ENCODE measurements at places on chromosomes 11 and 22.

- DNase-seq = no peak
These were observed 34.6 kb upstream of the PPP6R3 start for GRCh38 chr11:68425866-68426380.

DNA sequence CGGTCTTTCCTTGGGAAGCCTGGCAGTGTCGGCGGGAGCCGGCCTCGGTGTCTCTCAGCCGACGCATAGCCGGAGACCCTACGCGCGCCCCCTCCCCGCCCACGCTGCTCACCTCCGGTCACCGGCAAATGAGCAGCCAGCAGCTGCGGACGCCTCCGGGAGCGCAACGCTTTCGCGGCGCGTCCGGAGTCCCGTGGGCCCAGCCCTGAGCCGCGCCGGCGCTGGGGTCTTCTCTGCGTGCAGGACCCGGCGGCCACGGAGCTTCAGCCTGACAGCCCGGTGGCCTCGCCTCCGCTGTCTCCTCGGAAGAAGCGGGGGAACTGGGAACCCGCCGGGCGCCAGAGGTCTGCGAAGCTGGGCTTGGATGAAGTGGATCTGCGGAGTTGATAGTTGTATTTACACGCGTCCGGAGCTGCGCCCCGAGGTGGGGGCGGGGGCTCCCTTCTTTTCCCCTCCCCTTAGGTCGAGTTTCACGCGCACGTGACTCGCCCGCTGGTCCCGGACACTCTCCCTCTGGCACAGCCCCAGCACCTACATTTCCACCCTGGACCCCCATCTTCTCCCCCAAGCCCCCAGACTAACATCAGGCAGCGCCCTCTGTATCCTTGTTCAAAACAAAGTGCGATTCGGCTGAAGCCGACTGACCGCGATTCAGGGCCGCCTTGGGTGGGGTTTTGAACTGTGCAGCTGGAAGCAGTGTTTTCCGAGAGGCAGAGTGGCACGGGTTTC, at the start of gene SLC43A1:
TSS of gene SLC43A1 (minus strand) at position 371 of the 729 bp plus-strand sequence. CDS start 1,591 bp downstream, outside the sequence.
- no peak for DNase-seq

GRCh38 chr11:68904248-68904847, 657 bp downstream of the IGHMBP2 start:
- no peak for DNase-seq

DNA sequence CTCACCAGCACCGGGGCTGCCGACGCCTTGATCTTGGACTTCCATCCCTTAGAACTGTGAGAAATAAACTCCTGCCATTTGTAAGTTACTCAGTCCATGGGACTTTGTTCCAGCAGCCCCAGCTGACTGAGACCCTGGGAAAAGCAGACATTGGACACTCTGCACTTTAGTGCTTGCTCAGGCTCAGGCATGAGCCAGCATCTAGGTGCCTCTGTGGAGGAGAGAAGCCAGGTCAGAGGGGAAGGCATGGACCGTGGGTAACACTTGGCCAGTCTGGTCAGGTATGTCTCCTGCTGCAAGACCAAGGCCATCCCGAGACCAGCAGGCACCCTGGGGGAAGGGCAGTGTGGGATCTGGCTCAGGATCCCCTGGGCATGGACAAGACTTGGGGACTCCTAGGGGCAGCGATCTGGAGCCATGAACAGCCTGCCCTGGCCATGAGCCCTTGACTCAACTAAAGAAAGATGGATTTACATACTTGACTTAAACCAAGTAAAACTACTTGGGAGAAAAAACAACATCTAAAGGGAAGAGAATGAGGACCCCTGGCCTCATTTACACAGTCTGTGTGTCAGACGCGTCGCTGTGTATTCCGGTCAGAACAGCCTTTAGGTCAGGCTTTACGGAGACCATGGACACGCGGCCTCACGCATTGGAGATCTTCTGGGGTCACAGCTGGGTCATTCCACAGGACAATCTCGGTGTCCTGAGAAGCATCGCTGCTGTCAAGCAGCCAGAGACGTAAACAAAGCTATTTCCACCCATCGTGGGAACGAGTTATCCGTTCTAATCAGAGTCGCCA, 497.1 kb downstream of the BRD1 start:
- no peak for DNase-seq

DNA sequence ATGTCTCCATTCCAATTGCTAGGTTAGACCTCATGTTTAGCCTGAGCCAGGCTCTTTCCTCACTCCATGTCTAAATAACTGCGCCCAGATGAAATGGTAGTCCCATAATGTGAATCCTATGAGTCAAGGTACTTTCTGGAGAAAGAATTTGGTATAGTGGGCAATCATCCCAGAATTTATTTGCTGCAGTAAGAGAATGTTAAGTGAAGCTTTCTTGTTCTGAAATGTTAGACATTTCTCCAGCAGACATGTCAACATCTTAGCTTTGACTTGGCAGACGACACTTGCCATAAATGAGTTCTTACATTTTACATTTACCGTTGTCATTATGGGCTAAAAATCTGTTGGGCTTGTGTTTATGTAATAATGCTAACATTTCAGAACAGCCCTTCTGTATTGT, 165.2 kb downstream of the PGR start:
- DNase-seq = no peak

DNA sequence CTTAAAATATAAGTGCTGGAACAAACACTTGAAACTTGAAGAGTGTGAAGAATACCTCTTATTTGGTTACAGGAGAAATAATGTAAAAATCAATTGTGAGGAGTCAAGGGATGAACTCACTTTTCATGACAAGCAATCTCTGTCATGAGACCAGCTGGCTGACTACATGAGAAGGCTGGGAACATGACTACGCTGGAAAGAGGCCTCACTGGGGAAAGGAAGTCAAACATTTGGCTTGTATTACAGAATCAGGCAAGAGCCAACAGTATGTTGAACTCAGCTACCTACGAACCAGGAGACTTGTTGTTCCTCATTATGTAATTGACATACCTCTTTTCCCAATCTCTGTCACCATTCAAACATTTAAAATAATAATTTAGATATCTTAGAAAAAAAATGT, 14.4 kb downstream of the DCDC1 start:
- DNase-seq = no peak

GRCh38 chr11:123384116-123384515, 46.0 kb upstream of the GRAMD1B start:
- DNase-seq = no peak

GRCh38 chr11:89660234-89660633, 49.9 kb upstream of the TRIM77 start:
- no peak for DNase-seq

DNA sequence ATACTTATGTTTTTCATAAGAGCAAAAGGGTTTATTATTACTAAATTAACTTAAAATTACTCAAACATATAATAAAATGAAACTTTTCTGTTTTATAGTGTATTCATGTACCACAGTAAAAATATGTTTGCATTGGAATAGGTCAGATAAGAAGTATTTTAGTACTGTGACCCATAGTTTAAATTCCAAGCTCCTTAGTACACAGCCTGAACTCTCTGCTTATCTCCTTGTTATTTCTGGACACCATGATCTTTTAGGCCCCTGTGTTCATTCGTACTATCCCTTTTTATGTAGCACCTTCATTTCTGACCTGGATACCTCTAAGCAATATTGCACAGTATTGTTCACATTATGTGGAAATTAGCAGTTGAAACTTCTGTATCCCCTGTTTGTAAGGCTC, 296.7 kb upstream of the SYN3 start:
- DNase-seq = no peak

GRCh38 chr11:41309111-41309522, 150.3 kb downstream of the LRRC4C start:
- no peak for DNase-seq

- DNase-seq = no peak
These were observed 1194.9 kb downstream of the BRD1 start for GRCh38 chr22:48632646-48633246.

GRCh38 chr22:19177164-19178064, 1.1 kb downstream of the SLC25A1 start:
- no peak for DNase-seq

- no peak for DNase-seq
These were observed 696.3 kb downstream of the DLG2 start for GRCh38 chr11:84930863-84931262.

- DNase-seq = no peak
These were observed 170.0 kb downstream of the LRRC4C start for GRCh38 chr11:41289408-41289807.

GRCh38 chr11:5204787-5205186, 4.3 kb upstream of the OR51V1 start:
- DNase-seq = no peak

DNA sequence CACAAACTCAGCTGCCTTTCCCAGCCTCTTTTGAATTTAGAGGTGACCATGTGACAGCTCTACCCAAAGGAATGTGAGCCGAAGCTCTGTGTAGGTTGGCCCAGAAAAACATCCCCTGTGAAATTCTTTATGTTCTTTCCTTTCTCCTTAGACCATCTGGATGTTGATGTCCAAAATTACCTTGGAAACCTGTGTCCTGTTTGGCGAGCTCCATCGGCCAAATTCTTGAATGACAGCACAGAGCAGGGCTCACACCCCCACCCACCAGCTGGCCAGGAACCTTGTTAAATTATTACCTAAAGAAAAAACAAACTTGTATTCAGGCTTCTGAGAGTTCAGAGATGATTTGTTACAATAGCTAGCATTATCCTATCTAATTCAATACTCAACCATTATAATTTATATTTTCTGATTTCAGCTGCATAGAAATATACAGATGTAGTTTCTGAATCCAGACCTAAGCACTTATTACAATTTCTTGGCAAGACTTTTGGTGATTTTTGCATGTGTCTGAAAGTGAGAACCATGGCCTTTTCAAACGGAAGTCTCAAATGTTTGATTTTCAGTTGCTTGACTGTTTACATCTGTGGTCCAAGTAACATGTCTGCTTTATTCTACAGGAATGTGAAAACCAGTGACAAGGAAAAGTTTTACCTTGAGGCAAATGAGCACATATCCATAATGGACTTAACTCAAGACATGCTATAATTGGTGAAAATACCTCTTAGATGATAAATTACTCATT, 554.2 kb downstream of the NTM start:
- DNase-seq = no peak

GRCh38 chr11:70556884-70557741, 158.8 kb downstream of the CTTN start:
- DNase-seq = no peak

GRCh38 chr22:45496451-45496941, 6.2 kb upstream of the FBLN1 start:
- DNase-seq = no peak

GRCh38 chr11:45475173-45475572, 189.0 kb upstream of the SYT13 start:
- DNase-seq = no peak

DNA sequence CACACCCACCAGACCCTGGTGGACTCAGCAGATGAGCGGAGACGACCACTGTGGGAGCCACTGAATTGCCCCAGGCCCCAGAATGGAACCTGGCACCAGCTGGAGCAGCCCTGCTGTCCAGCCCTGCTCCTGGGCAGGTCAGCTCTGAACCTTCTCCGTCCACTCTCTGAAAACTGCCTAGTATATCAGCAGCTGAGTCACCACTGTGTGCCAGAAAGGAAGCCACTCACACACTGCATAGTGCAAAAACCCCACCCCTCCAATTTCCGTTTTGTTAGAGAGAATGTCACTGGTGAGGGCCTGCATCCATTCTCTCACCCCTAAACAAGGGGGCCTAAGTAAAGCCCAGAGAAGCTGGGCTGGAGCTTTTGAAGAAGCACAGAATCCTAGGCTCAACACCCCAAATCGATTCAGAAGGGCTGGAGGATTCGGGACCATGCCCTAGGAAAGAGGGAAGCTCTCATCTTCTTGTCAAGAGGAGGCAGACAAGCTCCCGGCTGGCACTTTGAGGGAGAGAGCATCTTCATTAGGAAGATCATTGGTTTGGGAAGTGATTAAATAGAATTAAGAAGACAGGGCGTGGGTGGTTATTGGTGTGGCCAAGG, 44.5 kb downstream of the GALNT18 start:
- no peak for DNase-seq

DNA sequence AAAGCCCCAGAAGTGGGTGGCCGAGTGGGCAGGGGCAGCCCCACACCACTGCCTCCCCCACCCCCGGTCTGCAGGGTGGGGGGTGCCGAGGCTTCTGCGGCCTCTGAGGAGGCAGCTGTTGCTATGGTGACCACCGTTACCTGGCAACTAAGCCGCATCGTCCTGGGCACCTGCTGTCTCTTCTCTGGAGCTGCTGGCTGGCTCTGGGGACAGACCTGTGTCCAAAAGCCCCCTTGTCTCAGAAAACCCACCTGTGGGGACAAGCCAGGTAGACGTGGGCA, 79.9 kb upstream of the PRR5 start:
- no peak for DNase-seq

DNA sequence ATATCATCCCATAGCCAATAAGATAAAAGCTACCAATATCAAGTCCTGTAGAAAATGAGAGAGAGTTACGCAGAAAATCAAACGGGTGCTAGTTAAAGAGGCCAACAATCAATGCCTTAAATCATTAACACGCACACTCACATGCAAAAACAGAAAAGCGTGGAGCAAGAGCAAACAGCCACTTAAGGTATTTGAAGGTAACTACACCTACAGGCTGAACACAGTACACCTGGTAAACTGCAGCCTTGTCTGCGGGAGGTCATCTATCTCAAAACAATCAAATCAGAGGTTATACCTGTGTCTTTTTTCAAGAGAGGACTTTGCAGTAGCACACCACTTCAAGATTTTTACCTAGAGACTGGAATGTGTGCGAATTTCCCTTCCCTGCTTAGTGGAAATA, 23.6 kb downstream of the SLC35F2 start:
- no peak for DNase-seq

GRCh38 chr22:40635940-40636379, 559 bp downstream of the MRTFA start:
- no peak for DNase-seq

DNA sequence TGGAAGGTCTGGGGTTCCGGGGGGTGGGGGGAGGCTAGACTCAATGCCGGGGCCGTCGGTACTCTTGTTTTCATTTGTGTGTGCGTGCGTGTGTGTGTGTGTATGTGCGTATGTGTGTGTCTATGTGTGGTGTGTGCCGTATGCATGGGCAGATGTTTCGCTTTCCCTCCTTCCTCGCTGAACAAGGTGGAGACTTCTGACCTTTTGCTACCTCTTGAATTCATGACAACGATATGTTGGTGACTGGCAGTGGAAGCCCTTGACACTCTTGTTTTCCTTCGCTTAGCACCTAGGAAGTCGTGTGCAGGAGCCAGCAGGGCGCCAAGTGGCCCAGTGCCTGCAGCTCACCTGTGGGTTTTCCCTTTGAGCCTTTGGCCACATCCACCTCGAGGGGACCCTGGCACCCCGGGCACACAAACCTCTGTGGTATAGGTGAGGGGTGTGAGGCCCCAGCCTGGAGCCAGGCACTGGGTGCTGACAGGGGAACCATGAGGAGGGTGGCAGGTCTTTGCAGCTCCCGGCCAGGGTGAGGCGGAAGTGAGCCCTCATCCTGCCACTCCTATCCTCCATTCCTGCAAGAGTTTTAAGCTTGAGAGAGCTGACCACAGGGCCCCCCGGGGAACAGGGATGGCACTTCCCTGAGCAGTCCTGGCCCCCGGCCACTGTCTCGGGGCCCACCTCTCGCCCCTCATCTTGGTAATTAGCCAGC, 19.3 kb upstream of the TMEM191C start:
- DNase-seq = no peak

Measured in stimulated activated CD8-positive, alpha-beta memory T cell treated with anti-CD3 and anti-CD28 coated beads, Interleukin-7, amount 100 ng/mL, for 1 hour (primary cell).